NCI-H2029 treated with DMSO at 0.1 percent for 48 hours (cell line): ENCODE measurements at places on chromosomes 6 and 20.
A peak's percentile ranks its signal among the peaks of the same experiment; 100 is the strongest.

DNA sequence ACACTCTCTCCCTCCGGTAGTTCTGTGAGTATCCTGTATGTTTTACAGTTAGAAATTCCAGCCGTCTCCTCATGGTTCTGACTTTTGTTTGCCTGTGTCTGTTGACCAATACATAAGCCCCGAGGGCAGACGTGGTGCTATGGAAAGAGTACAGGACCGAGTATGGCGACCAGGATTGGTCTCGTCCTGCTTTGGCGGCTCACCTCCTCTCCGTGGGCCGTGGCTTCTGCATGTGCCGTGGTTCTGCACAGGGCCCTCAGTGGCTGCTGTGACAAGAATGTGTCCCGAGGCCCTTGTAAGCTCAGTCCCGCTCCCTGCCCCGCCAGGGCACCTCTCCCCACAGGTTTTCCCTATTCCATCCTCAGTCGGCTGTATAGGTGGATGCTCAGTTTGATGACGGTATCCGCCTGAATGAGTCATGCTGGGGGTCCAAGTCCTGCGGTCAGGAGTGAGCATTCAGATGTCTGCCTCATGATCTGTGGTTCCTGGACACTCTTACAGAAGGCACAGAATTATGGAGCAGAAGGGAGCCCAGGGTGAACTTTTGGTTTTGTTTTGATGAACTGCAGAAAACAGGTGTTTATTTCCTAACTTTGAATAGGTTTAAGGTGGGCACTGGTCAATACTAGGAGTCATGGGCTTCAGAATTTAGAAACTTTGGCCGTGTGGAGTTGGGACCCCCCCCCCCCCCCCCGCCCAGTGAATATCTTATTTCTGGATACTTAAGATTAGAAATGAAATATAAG, 1.2 kb downstream of the ARFGAP1 start:
- DNase-seq: no peak

GRCh38 chr6:112842330-112842685, 495.2 kb downstream of the RFPL4B start:
- DNase-seq: no peak

DNA sequence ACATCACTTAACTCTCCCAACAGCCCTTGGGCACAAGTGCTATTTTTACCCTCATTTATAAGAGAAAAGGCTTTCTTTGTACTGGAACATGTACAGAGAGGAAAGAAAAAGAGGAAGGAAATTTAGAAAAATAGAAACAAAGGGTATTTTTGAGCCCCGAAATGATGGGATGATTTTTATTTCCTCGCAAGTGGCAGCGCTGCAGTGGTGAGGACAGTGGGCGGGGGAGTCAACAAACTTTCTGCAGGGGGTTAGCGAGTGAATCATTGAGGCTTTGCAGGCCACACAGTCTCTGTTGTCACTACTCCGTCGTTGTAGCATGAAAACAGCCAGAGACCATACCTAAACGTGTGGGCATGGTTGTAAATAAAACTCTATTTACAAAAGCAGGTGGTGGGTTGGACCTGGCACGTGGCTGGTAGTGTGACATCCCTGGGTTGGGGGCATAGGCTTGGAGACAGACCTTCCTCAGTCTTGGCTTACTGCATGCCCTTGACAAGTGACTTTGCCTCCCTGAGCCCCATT, 25.5 kb upstream of the OCSTAMP start:
- DNase-seq: no peak

DNA sequence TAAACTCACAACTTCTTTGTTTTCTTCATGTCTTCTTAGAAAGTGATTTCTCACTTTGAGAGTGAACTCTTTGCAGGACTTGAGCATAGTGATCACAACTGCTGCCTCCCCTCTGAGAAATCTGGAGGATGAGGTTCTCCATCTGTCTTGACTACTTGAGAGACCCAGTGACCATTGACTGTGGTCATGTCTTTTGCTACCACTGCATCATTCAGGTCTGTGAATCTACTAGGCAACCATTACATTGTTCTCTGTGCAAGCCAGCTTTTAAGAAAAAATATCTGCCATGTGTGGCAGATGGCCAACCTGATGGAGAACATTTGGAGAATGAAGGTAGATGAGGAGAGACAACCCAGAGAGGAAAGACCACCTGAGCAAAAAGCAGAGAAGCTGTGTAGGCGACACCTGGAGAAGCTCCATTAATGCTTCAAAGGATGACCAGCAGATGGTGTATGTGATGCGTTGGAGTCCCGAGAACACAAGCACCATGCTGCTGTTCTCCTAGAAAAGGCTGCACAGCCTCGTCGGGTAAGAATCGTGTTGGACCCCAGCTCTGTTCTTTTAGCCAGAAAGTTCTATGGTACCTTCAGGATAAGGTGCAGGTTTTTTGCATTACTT, 25.1 kb upstream of the TRIM26 start:
- no peak for DNase-seq

DNA sequence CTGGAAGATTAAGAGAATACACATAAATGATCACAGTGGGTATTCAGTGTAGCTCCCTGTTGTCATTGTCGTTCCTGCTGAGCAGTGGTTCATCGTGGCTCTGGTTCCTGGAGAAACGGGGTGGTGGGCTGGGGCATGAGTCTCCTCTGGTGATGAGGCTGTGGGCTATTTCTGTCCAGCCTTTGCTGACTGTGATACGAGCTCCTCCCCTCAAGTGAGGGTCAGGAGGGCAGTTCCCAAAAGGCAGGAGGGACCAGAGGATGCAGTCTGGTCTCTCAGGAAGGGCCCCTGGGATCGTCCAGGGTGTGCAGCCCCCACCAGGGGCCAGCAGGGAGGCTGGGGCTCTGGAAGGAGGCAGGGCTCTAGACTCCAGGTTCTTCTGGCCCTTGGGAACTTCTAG, 31.1 kb upstream of the DLGAP4 start:
- DNase-seq: no peak

GRCh38 chr20:41168281-41169161, 31.2 kb downstream of the PLCG1 start:
- DNase-seq: no peak

DNA sequence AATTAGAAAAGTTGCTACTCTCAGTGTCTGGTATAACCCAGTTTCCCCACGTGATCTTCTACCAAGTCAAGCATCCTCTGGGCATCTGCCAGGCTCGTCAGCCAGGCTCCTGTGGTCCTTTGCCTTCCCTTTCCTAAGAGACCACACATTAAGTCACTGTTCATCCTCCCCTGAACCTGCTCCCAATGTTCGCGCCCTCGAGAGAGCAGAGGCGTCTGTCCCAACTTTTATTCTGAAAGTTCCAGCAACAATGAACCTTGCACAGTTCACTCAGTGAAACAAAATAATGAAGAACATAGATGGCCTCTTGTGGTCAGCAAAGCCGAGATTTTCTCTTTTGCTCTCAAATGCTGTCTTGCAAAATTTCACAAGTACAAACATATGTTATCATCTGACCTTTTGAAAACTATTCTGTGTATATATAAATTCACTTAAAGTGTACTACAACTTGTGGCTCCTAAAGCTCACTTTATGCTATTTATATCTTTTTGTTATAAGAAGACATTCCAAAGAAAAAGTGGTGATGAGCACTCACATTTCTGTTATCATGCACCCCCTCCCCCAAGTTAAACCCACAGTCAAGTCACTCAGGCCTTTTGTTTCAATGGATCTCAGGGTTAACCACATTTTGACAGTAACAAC, 39.2 kb upstream of the NHSL1 start:
- DNase-seq: no peak

DNA sequence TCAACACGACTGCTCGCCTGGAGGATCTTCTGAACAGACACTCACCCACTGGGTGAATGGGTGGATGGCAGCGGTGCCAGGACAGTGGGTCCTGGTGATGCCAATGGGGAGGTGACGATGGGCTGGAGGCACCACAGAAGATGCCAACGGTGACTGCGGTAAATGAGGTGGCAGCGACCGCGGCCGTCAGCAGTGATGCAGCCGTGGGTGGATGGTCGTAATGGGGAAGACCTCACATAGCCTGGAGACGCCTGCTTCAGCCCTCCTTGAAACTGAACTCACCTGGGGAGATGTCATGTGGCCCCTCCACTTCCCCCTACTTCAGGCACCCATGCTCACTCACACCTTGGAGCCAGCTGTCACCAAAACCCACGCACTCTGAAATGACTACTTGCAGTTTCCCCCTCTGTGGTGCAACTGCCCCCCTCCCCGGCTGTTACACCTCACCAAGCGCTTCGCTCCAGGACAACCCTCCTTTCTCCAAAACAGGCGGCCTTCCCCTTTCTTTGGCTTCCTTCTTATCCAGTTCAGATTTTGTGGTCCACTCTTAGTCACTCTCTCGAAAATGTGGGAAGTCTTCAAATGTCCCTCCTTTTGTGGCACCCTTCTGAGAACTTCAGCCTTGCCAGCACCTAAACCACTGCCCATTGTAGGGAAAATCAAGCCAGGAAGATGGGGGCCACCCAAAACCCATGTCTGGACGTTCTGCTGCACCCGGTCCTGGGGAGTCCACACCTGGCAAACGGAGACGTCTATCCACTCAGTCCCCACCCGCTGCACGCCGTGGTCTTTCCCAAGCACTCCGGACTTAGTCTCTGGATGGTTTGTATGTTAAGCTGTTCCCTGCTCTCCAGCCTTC, 10.4 kb upstream of the ABHD16B start:
- no peak for DNase-seq

GRCh38 chr6:137764464-137764863, 102.6 kb upstream of the TNFAIP3 start:
- no peak for DNase-seq

DNA sequence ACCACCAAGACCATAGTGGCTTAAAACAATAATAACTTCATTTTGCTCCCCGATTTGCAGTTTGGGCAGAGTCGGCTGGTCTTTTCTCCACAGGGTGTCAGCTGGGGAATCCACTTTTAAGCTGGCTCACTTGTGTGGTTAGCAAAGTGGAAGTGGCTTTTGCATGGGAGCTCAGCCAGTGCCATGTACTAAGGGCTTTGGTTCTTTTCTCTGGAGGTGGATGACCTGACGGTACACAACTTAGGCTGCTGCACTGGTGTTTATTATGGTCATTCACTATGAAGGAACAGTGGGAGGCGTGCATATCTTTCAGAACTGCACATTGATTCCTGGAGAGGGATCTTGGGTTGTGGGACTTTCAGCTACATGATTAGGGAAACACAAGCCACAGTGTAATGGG, 141.0 kb downstream of the OR2B2 start:
- no peak for DNase-seq

DNA sequence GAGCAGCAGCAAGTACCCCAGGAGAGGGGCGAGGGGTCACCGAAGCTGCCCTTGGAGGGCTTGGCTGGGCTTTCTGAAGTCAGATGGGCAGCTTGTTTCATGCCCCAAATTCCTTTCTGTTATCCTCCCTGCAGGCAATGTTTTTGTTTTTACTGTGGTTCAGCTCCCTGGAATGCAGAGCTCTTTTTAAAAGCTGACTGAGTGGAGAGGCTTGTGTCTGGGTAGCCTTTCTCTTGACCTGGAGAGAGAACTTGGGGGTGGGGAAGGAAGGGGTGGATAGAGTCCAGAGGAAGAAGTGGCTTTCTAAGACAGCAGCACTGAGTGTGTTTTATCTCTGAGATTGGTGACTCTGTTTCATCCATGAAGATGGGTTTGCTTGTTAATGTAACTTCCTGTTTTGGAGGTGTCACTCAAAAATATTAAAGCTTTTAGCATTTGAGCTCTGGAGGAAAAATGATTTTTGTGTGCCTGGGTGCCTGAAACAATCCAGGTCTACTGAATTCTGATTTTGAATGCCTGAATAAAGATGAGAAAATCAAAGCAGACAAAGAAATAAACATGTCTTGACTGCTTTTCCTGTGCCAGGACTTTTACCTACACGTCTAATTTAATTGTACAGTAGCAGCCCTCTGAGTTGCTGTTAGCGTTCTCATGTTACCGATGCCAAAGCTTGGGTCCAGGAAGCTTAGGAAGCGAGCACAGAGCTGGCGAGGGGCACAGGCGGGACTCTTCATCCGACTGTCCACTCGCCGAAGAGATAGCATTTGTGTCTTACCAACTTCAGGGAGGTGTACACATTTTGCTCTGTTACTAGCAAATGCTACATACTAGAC, 78.2 kb upstream of the EEF1E1 start:
- DNase-seq: no peak

DNA sequence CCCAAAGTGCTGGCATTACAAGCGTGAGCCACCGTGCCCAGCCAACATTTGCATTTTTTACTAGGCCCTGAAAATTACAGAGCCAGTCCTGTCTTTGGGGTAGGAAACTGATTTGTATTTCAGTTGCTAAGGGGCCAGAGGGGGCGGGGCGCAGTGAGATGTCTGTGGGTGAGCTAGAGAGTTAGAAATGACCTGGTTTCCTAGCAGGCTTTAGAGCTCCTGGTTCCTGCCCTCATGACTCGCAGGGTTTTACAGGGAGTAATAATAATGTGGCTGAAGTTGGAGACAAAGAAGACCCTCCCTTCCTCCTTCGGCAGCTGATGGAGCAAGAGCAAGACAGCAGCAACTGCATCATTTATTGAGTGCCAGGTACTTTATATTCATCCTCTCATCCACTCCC, 131.5 kb downstream of the TFAP2C start:
- no peak for DNase-seq

GRCh38 chr6:85797993-85798392, 155.3 kb upstream of the SYNCRIP start:
- peak; percentile 3 for DNase-seq

DNA sequence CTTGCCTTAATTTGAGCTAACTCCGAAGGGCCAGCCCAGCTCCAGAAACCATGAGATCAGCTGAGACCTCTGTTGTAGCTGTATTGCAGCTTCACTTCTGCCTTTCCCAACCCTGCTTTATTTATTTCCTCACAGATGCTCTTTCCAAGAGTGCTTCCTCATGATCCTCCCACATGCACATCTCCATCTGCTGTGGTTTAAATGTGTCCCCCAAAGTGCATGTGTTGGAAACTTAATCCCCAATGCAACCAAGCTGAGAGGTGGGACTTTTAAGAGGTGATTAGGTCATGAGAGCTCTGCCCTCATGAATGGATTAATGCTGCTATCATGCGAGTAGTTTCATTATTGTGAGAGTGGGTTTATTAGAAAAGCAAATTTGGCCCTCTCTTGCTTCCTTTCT, 164.4 kb upstream of the TAB2 start:
- DNase-seq: no peak

DNA sequence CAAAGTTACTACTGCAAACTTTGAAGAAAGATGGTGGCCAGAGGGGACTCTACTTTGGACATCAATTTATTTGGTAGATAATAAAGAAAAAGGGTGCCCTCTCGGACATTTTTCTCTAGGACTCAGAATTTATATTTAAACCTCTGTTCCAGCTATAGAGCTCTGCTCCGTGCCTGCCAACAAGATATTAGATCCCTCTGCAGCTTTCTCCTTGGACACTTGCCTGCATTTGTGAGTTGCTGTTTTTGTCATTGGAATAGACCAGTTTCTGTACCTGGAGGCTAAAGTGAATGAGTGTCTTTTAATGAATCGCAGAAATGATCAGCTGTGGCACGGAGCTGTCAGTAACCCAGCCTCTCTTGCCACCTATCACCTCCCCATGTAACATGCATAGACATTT, 253.5 kb downstream of the NRN1 start:
- DNase-seq: no peak

- no peak for DNase-seq
Measured at GRCh38 chr20:52761867-52762266, 210.3 kb upstream of the TSHZ2 start.

DNA sequence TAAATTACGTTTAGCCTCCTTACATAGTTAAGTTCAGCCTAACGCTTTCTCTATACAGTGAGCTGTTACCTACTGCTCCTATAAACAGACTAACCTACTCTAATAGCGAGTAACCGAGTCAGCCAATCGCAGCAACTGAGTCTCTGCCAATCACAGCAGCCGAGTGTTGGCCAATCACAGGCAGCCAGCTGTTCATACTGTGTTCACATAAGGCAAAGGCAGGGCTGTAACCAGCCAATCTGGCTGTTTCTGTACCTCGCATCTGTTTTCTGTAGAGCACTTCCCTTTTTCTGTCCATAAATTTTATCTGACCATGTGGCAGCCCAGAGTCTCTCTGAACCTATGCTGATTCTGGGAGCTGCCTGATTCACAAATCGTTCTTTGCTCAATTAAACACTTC, 263.9 kb upstream of the JARID2 start:
- no peak for DNase-seq
